ENCODE measurements at places on chromosomes 12 and 14. TPM values are rescaled to one million over a fixed set of nuclear protein-coding genes. Genes with fewer than 3 reads are reported as not detected.

The CLEC2B gene
- 6.7 TPM for total RNA-seq

The HOXC4 gene
- total RNA-seq, result not detected

The ITGB7 gene
- total RNA-seq, result 1.4 TPM

The OAS2 gene
- 6.4 TPM for total RNA-seq

The TMED8 gene
- 5.6 TPM for total RNA-seq

The SERPINA5 gene
- total RNA-seq, result 1.2 TPM

The ANO2 gene
- 13.6 TPM for total RNA-seq

The CCDC88C gene
- total RNA-seq, result 2.6 TPM

DNA sequence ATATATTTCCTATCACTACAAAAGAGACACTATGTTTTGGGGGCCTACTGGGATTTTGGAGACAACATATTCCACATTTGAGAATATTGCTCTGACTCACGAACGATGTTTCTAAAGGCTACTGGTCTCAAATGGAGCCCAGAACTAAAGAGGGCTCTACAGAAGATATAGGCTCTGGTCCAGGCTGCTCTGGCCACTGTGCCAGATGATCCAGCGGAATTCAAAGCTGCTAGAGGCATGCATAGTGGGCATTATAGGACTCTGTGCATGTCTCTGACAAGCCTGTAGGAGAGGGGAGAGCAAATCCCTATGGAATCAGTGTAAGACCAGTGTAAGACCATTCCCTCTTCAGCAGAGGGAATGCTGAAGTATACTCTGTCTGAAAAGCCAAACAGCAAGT is 4.1 kb downstream of the TAS2R30 start:
- no peak for DNase-seq

DNA sequence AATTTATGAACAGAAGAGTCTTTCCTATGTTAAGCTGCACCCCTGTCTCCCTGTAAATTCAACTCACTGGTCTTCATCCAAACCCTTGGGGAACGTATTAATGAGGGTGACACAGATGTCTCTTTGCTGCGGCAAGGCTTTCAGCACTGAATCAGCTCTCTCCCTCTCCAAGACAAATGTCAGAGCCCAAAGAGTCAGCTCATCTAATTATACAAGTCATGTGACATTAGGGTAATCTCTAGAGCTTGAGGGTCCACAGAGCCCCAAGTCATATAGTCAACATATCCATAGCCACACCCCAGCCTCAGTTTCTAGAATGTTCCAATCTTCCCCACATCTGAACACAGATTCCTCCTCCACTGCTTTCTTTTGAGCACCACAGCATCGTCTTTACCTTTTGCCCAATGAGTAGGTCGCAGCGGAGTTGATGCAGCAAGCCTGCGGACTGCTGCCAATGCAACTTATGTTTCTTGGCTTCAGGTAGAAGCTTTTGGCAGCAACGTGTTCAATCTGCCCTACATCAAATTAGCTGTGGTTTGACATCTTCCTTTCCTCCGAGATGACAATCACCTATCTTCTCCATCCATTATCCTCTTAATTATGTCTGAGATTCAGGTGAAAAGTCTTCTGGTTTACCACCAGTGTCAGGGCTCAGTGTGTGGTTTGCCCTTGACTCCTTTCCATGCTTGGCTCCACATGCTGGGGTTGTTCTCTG is 5.3 kb downstream of the BATF start:
- DNase-seq, result no peak

DNA sequence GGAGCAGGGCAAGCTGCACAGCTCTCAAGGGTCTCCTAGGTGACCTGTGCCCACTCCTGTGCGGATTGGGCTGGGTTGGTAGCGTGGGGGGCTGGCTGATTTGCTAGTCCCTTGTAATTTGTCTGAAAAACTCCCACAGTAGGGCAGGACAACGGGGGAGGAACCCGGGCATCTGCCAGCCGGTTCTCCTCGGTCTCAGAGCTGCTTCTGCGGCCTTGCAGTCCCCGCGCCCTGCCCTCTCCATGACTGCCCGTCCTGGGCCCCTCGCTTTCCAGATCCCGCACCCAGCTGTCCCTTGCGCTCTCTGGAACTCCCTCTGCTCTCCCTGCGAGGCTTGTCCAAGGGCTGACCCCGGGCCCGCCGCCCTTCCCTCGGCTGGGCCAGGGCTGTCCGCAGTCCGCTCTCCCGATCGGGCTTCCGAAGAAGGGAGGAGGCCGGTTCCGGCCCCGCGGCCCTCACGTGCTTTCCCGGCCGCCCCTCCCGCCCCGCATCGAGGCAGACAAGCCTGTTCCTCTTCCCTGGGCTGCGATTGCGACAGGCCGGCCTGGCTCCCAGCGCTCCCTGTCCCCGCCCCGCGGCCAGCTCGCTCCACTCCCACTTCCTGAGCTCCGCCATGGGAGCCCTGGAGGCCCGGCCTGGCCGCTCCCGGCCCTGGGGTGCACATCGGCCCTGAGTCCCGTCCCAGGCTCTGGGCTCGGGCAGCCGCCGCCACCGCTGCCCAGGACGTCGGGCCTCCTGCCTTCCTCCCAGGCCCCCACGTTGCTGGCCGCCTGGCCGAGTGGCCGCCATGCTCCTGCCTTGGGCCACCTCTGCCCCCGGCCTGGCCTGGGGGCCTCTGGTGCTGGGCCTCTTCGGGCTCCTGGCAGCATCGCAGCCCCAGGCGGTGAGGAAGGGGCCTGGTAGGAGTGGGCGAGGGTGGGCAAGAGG is at the start of gene LTBR:
TSS of gene LTBR (plus strand) at position 591 of the 927 bp plus-strand sequence. CDS start at position 788, 197 bp downstream.
- peak; percentile 99 for DNase-seq

DNA sequence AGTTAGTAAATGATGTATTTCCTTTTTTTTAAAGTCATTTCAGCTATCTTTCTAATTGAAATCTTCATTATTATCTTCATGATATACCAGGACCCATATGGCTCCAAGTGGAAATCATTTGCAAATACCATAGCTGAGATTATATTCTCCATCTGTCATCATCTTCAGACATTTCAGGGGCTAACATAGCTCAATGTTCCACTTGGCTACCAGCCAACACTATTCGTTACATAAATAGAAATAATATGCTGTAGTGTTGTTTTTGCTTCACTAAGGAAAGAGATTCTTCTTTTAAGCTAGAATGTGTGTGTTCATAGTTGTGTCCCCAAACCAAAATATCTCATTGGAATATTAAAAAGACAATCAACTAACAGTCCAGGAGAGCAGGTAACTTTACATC is 225.1 kb downstream of the DIO2 start:
- no peak for DNase-seq

DNA sequence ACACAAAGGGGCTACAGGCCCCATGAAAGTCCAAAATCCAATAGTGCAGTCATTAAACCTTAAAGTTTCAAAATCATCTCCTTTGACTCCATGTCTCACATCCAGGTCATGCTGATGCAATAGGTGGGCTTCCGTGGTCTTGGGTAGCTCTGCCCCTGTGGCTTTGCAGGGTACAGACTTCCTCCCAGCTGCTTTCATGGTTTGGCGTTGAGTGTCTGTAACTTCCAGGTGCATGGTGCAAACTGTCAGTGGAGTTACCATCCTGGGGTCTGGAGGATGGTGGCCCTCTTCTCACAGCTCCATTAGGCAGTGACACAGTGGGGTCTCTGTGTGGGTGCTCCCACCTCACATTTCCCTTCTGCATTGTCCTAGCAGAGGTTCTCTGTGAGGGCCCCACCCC is 8.5 kb upstream of the OR4Q2 start:
- DNase-seq, result no peak

DNA sequence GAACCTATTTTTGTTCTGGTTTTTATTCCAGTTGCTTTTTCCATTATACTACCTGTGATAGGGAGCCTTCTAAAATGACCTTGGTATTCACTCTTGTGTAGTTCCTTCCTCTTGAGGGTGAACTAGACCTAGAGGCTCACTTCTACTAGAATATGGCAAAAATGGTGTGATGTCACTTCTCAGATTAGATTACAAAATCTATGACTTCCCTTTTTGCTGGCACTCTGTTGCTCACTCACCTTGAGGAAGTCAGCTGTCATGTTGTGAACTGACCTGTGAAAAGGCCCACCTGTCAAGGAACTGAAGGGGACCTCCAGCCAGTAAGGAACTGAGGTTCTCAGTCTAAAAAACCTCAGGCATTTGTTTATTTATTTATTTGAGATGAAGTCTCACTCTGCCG is 5.7 kb downstream of the MIPOL1 start:
- no peak for DNase-seq

GRCh38 chr12:18158774-18159557 is 69.0 kb upstream of the RERGL start:
- DNase-seq, result no peak

DNA sequence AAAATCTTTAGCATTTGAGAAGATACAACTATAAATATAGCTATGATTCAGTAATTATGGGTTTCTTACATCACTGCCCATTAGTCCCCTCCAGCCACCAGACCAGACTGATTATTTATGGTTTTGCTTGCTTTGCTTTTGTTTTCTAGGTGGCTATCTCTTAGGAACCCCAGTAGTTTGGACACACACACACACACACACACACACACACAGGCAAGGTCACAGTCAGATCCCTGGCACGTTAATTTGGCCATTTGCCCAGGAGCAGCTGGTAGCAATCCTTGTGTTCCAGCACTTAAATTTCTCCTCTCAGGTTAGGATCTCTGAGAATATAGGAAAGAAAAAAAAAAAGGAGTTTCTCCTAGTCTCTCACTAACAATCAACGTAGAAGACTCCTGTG is 90.2 kb upstream of the RESF1 start:
- DNase-seq, result no peak

DNA sequence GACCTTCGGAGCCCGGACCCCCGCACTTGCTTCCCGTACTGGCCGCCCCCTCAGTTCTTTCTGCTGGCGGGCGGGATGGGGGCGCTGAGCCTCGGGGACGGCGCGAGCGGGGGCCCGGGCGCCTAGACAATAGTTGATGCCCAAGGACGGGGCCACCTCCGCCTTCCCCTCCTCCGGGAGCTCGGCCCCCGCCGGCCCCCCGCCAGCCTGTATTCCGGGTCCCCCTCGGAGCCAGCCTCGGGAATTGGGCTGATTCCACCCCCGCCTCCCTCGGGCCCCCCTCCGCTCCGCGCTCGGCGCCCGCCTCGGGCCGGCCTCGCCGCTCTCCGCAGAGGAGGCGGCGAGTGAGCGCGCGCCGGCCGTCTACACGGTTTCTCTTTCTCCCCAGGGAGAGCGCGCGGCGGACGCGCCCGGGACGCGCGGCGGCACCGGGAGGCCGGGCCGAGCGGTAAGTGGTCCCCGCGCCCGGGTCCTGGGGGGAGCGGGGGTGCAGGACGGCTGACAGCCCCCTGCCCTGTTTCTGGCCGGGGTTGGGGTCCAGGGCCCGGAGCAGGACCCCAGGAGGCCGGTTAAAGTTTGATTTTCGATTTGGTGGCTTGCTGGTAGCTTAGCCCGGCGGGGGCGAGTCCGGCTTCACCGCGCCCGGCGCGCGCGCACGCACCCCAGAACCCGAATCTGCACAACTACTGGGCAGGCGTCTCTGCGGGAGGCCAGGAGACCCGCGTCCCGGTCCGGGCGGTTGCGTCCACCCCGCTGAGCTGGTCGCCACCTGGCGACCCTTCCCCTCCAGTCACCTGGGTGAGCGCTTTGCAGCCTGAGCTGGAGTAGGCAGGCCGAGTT is 413.7 kb downstream of the PCNX1 start:
- DNase-seq, result peak; percentile 84

GRCh38 chr12:27463511-27464219 is 17.1 kb downstream of the SMCO2 start:
- DNase-seq, result no peak

DNA sequence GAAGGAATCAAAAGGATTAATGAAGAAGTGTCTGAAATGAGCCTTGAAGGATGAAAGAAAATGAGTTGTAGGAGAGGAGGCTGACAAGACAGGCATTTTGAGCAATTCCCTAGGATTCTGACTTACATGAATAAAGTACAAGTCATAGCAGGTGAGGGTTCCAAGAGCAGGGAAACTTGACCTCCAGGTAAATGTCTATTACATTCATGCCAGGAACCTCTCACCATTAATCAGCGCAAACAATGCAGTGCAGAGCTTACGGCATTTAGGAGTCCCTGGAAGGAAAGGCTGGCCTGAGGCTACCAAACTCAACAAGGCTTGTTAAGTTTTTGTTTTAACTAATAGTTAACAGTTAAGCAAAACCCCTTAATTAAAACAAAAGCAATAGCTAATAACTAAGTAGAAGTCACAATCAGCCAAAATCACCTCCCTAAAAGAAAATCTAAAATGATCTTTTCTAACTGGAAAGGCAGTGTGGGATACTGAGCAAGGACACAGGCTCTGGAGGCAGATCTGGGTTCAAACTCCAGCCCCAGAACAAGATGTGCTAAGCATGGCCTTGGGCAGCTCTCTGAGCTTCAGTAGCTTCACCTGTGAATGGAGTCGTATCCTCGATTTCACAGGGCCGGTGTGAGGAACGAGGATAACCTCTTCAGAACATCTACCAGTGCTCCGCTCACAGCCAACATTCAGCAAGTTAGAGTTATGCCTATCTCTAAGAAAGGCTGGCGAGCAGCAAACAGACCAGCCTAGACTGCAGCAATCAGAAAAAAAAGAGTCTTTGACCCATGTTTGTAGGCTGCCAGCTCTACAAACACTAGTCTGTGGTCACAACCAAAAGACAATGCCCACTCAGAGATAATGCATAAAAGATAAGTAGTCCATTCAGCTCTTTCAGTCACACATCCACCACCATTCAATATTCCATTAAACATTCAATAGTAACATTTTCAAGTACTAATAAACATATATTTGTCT is 16.9 kb downstream of the PPTC7 start:
- no peak for DNase-seq

GRCh38 chr12:96210376-96211055 is 16.3 kb downstream of the ELK3 start:
- no peak for DNase-seq

- peak; percentile 75 for DNase-seq
These were observed at the start of gene LRRC9 for GRCh38 chr14:59919570-59920377. TSS of gene LRRC9 (plus strand) at chr14:59920144.

GRCh38 chr12:8615206-8615605 is 2.5 kb upstream of the AICDA start:
- no peak for DNase-seq

DNA sequence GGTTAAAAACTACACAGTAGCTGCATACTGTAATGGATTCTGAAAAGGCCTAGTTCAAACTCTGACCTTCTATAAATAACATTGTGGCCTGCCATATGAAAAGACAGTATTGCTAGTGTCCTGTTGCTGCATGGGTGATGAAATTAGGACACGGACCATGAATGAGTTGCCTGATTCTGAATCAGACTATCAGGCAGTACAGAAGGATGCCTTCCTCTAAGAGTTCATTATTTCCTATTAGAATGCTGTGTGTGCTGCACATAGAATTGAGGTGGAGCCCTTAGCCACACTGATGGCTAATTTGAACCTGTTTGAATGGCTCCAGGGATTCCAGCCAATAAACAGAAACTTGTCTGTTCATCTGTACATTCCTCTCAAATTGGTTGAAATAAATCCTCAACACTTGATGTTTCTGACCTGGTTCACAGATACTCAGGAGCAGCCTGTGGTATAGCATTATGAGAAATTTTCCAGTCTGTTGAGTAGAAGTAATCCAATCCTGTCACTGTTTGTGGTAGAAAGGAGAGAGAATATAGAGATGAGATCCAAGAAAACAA is 483.2 kb downstream of the APAF1 start:
- DNase-seq, result no peak

GRCh38 chr12:5806371-5807089 is 138.5 kb downstream of the ANO2 start:
- no peak for DNase-seq

Measured in cardiac septum (tissue), 1 donor.